Heart right ventricle (tissue), 16 donors: ENCODE measurements at places on chromosomes 1 and 21. TPM values are rescaled to one million over a fixed set of nuclear protein-coding genes. Genes with fewer than 3 reads are reported as not detected.

GRCh38 chr1:6923416-6923815, 138.2 kb downstream of the CAMTA1 start:
- no peak for DNase-seq

DNA sequence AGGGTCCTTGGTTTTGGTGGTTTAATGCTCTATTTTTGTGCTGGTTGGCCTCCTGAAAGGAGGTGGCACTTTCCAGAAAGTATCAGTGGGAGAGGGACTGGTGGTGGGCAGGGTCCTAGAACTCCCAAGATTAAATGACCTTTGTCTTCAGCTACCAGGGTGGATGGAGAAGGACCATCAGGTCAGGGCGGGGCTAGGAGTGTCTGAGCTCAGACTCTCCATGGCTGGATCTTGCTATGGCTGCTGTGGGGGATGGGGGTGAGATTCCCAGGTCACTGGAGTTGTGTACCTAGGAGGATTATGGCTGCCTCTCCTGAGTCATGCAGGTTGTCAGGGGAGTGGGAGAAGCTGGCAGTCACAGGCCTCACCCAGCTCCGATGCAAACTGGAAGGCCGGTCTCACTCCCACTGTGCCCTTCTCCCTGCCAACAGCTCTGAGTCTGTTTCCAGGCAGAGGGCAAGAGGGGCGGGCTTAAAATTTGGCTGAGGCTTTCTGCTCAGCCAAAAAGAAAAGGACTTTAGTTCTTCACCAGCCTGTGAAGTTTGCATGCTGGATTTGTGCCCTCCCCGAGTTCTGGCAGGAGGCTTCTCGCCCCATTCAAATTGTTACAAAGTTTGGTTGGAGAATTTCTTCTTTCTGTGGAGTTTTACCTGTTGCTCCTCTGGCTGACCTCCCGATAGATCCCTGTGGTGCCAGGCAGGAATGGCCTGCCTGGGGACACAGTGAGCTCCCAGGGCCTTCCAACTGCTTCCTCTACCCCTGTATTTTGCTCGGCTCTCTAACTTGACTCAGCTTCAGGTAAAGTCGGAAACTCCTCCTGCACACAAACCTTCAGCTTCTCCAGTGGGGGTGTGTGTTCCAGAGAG, 13.1 kb upstream of the KYAT3 start:
- no peak for DNase-seq

- DNase-seq = no peak
Observed at GRCh38 chr1:191870490-191870889, 287.8 kb upstream of the RGS18 start.

DNA sequence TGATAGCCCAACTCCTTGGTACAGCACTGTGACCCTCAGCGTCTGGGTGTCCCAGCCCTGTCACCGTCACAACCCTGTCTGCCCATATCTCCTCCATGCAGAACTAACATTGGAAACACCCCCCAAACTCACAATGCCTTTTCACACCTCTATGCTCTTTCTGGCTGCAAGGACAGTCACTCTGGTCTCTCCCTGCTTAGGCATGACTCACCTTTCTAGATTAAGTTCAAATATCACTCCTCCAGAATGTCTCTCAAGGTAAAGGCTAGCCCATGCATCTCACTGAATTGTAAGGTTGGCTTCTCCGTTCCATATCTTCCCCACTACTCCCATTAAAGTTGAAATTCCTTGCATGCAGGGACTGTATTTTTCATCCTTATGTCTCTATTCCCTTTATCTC, 17.0 kb upstream of the CAPN8 start:
- DNase-seq = no peak

DNA sequence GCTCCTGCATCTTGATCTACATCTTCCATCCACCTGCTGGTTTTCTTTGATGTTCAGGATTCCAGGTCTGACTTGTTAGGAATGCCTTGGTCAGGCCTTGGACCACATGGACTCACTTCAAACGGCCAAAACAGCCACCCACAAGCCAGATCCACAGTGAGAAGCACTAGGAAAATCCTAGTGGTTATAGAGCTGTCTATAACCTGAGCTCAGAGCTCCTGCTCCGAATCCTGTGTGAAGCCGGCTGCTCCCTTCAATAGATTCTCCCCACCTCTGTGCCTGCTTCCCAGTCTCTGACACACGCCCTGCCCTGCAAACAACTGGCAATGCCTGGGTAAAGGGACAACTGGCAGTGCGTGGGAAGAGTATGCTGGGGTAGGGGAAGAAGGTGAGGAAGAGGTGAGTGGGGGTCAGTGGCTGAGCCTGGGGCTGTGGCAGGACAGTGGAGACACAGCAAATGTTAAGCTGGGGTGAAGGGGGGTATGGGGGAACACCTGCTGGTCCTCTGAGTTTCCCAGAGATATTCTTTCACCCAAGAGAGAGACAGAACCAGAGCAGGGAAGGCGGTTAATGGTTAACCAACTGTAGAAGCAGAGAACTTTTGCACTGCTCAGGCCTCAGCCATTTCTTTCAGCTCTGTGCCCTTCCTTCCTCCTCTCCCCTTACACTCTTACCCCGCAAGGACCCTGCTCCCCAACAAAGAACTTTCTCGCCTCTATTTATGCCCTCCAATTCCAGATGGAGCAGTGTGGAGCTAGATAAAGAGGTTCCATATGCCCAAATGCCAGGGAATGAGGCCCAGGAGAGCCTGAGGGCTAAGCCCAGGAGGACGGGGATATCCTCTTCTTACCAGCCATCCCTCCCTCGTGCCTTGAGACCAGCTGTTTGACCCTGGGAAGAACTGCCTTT, 4.5 kb downstream of the PLXNA2 start:
- no peak for DNase-seq

DNA sequence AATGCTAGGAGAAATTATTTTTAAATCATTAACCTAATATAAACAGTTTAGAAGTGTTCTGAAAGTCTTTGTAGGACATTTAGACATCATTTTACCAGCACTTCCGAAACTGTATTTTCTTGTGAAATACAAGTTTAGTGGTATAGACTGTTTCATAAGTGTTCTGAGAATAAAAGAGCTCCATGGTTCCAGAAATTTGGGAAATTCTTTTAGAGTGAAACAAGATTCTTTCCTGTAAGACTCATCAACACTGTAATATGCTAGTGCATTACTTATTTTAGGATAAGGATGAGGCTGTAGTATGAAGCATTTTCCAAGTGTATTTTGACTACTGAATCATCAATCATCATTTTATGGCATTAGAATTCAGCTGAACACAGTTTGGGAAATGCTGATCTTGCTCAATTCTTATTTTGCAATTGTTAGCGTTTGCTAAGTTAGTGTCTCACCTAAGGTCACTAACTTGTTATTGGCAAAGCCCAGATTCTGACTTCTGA, 73.4 kb downstream of the CEP350 start:
- DNase-seq = no peak

DNA sequence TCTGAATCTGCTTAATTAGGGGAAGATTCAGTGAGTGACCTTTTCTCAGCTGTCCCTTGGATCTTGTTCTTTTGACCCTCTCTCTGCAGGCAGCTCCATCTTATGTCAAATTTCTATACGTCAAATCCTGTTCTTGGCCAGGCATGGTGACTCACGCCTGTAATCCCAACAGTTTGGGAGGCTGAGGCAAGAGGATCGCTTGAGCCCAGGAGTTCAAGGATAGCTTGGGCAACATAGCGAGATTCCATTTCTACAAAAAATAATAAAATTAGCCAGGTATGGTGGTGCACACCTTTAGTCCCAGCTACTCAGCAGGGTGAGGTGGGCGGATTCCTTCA, 12.3 kb upstream of the CDC42 start:
- DNase-seq = no peak

DNA sequence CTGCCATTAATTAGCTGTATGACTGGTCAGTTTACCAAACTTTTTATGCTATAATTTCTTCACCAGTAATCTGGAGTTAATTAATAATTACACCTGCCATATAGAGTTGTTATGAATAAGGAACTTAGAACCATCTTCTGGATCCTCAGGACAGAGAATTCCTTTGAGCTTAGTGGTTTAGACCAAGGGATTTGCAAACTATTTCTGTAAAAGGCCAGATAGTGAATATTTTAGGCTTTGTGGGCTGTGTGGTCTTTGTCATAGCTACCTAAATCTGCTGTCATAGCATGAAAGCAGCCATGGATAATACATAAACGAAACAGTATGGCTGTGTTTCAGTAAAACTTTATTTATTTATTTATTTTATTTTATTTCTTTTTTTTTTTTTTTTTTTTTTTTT, 9.0 kb downstream of the TIMM17A start:
- DNase-seq = no peak

GRCh38 chr1:19552291-19553010, 67.1 kb upstream of the CAPZB start:
- no peak for DNase-seq

DNA sequence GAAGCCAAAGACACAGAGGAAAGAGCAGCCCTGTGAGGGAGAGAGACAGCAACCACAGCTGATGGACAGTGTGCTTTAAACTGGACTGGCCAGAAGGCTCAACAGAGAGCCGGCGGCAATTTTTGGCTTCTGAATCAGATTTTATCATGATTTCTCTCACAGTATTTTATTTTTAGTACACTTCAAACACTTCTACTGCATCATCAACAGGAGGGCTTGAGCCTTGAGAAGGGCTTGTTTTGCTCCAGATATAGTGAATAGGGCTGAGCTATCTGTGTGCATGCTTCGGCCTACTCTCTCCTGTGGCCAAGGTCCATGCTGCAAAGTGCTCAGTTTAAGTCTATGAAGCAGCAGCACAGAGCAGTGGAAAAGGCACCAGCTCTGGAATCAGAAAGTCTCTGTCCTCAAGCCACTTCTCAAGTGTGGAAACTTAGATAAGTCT, 33.3 kb downstream of the ADCY10 start:
- no peak for DNase-seq

DNA sequence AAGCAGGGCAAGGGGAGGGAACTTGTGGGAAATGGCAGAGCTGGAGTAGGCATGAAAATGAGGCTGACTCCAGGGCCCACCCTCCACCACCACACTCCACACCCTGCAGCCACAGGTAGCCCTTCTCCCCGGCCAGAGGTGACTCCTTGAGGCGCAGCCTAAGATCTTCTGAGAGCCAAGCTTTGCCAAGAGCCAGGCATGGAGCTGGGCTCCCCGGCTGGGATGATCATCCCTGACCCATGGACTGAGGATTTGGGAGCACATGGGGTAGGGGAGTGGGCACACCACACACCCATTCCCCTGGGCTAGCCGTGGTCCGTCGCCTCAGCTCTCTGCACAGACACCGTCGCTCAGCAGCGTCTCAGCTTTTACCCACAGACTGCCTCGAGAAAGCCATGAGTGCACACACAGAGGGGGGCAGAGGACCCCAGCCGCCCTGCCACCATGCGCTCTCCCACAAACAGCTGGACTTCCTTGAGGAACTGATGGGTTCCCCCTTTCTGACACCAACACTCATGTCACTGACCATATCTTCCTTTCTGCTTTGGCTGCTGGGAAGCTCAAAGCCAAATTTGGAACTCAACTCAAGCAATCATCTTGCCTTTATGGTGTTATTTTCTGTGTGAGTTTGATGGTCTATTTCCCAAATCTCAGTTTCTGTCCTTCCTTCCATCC, 123.6 kb upstream of the RUNX3 start:
- DNase-seq = no peak

DNA sequence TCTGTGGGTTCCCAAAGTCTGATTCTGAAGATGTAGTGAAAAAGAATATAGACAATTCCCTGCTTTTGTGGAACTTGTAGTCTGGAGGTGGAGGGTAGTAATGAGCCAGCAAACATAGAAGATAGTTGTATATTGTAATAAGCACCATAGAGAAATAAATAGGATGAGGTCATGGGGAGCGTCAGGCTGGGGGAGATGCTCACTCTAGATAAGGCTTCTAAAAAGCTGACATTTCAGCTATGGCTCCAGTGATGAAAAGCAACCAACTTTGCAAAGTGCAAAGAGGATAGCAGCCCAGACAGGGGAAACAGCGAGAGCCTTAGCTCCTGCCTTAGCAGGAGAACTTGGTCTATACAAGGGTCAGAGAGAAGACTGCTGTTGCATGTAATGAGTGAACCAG, 98.0 kb upstream of the RALGPS2 start:
- no peak for DNase-seq

The VHLL gene
- polyA plus RNA-seq = not detected

GRCh38 chr1:22910286-22910685, 62.4 kb downstream of the LACTBL1 start:
- no peak for DNase-seq

The ZNF496 gene
- polyA plus RNA-seq = 6.2 TPM

The CRP gene
- not detected for polyA plus RNA-seq
